ENCODE measurements at places on chromosomes 16 and 17.
A peak's percentile ranks its signal among the peaks of the same experiment; 100 is the strongest.

- DNase-seq, result no peak
Measured at GRCh38 chr17:17694169-17695081, 13.2 kb downstream of the RAI1 start.

- DNase-seq, result no peak
Measured at GRCh38 chr16:24146518-24146917, 109.6 kb upstream of the CACNG3 start.

GRCh38 chr17:73291260-73291801 is 20.5 kb downstream of the CDC42EP4 start:
- DNase-seq, result no peak

GRCh38 chr17:80132906-80133625 is 13.9 kb downstream of the EIF4A3 start:
- no peak for DNase-seq

DNA sequence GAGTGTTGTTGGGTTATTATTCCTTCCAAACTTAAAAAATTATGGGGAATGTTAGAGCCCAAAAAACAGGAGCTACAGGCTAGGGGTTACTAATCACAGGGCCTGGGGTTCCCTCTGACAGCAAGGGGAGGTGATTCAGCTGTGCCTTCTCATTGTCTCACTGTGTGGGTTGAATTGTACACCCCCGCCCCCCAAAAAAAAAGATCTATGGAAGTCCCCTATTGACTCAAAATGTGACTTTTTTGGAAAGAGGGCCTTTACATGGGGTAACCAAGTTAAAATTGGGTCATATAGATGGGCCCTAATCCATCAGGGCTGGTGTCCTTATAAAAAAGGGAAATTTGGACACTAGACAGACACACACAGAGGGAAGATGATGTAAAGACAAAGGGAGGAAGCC is 190.2 kb downstream of the SOX9 start:
- DNase-seq, result no peak

GRCh38 chr16:75043175-75043895 is 44.5 kb downstream of the ZNRF1 start:
- DNase-seq, result no peak

- DNase-seq, result no peak
Measured at GRCh38 chr17:81160747-81161453, 4.4 kb upstream of the PVALEF start.

- DNase-seq, result no peak
Measured at GRCh38 chr17:10458701-10459100, 10.7 kb downstream of the MYH4 start.

- peak; percentile 48 for DNase-seq
Measured at GRCh38 chr17:63140255-63140654, 174.2 kb downstream of the TANC2 start.

GRCh38 chr17:43019418-43019817 is 2.8 kb downstream of the VAT1 start:
- DNase-seq, result no peak

- no peak for DNase-seq
Measured at GRCh38 chr17:81442791-81443190, 47.5 kb downstream of the BAHCC1 start.

Measured in SIG-M5 (cell line).